RKO (cell line): ENCODE measurements at places on chromosomes 1 and 21.

GRCh38 chr1:214454569-214455396, 96.6 kb downstream of the PTPN14 start:
- no peak for DNase-seq

- DNase-seq, result no peak
Observed at GRCh38 chr1:211082824-211083223, 51.1 kb downstream of the KCNH1 start.

GRCh38 chr1:196148367-196148970, 459.8 kb downstream of the KCNT2 start:
- peak; percentile 56 for DNase-seq

DNA sequence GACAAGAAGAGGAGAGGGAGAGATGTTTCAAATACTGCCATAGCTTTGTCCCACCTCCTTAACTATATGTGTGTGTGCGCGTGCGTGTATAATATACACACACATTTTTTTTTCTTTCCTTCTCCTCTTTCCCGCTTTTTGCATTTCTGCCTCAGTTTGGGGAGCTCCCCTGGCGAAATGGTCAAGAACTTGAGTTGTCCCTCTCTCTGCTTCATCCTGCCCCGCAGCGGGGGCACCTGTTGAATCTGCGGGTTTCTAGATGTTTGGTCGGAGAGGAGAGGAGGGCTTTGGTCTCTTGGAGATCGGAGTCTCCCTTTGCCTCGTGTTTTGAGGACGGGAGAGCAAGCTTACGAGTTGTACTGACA, 504 bp downstream of the SCCPDH start:
- peak; percentile 70 for DNase-seq

DNA sequence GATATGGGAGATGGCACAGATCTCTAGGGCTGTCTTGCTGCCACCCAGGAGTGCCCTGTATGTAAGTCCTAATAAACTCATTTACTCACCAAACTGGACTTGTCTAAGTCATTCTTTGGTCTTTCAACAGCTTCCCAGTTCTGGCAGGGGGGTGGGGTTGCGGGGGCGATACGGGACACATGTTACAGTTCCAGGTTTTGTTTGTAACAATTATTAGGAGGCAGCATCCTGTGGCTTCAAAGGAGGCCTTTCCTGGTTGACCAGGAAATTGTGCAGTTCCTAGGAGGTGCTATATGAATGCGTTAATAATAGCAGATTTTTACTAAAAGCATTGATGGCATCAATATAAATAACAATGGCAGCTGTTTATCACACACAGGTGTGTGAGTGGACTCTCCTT, 42.7 kb upstream of the TRIM45 start:
- no peak for DNase-seq

DNA sequence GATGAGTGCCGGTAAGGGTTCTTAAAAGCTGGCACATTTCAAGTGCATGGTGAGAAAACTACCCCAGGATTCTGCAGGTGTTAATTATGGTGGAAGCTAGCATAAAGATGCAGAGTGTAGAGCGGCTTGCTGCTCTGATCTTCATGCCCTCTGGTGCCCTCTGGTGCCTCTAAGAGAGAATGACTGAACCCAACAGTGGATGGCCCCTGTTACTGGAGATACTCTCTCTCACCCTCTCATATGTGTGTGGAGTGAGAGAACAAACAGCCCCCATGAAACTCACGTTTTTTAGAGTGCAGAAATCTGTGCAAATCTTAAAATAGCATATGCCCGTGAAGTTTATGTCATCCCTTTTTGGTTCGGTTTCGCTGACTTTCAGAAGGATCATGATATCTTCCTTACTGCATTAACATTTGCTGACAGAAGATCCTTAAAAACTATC, 90.0 kb downstream of the GRIK1 start:
- DNase-seq, result peak; percentile 73

GRCh38 chr1:33986390-33987095, 122.7 kb downstream of the HMGB4 start:
- DNase-seq, result no peak

DNA sequence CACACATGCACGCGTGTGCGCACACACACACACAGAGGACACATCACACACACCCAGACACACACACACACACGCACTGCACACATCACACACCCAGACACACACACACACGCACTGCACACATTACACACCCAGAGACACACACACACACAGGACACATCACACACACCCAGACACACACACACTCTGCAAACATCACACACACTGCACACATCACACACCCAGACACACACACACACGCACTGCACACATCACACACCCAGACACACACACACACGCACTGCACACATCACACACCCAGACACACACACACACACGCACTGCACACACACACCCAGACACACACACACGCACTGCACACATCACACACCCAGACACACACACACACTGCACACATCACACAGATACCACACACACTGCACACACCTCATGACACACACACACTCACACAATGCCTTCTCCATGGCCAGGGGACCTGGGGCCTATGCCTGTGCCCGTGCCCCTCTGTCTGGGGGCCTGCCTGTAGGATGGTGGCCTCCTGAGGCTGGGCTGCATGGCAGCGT, 24.4 kb downstream of the CRYAA start:
- no peak for DNase-seq

DNA sequence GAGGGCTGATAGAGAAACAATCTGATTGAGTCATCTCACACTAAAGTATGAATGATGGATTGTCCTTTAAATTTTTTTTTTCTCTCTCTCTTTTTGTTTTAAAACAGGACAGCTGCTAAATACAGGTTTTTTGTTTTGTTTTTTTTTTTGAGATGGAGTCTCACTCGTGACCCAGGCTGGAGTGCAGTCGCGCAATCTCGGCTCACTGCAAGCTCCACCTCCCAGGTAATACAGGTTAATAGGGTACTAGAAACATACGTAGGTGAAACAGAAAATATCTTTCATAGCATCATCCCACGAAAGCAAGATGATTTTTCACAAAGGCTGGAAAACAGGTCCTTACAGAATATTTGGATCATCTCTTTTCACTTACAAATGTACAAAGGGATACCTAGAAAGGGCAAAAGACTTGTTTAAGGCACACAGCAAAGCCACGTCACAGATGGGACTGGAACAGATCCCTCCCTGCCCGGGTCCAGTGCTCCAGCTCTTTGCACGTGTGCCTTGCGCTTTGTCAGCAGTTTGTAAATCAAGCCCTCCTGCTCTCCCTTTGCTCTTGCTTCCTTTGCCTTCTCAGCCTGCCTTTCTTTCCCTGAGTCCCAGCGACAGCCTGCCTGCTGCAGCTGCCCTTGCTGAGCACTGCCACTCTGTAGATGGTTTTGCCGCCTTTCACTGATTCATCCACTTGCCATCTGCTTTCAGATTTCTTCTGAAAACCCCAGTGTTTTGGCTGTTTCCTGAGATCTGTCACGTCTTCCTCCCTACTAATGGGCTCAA, 171.3 kb upstream of the BEND5 start:
- DNase-seq, result no peak

GRCh38 chr1:26999440-26999987, 6.0 kb downstream of the TRNP1 start:
- DNase-seq, result no peak
